A375 (cell line): ENCODE measurements at places on chromosomes 6 and 20. TPM values are rescaled to one million over a fixed set of nuclear protein-coding genes. Genes with fewer than 3 reads are reported as not detected.

The TRIM10 gene
- total RNA-seq, result not detected in 2 replicates

The OR2B6 gene
- not detected in 2 replicates for total RNA-seq

The KCNK5 gene
- 7.8 and 10.6 TPM in 2 replicates for total RNA-seq

The TCP11 gene
- total RNA-seq, result not detected in 2 replicates

The MARCKS gene
- 23.5 and 27.9 TPM in 2 replicates for total RNA-seq

The IL17A gene
- not detected in 2 replicates for total RNA-seq

The GRIK2 gene
- 5.8 and 9.0 TPM in 2 replicates for total RNA-seq

The MAPK13 gene
- total RNA-seq, result 0.60 and 1.2 TPM in 2 replicates

The LMBRD1 gene
- 6.1 and 8.6 TPM in 2 replicates for total RNA-seq

The RNF144B gene
- 0.19 and 0.45 TPM in 2 replicates for total RNA-seq

The PSMB8 gene
- total RNA-seq, result 57.1 and 59.6 TPM in 2 replicates

The C4A gene
- total RNA-seq, result 0.94 and 2.3 TPM in 2 replicates

The TRAM2 gene
- total RNA-seq, result 28.7 and 33.8 TPM in 2 replicates

The ADAM33 gene
- not detected in 2 replicates for total RNA-seq

The LHFPL5 gene
- not detected in 2 replicates for total RNA-seq

The CASS4 gene
- total RNA-seq, result 0.03 and 0.04 TPM in 2 replicates

The SRMS gene
- not detected in 2 replicates for total RNA-seq

The POM121L2 gene
- not detected in 2 replicates for total RNA-seq

The KHDC1L gene
- not detected in 2 replicates for total RNA-seq

The AMD1 gene
- total RNA-seq, result 57.1 and 72.4 TPM in 2 replicates

The TTK gene
- total RNA-seq, result 21.3 and 23.1 TPM in 2 replicates

The SNAI1 gene
- 5.0 and 7.7 TPM in 2 replicates for total RNA-seq

The OOEP gene
- total RNA-seq, result not detected in 2 replicates

The SYNDIG1 gene
- total RNA-seq, result 0.03 TPM in 1 of 2 replicates, not detected in the other

The SLC16A10 gene
- total RNA-seq, result 2.8 and 5.1 TPM in 2 replicates
